Kasumi-1 (cell line): ENCODE measurements at places on chromosomes 16 and 17.

DNA sequence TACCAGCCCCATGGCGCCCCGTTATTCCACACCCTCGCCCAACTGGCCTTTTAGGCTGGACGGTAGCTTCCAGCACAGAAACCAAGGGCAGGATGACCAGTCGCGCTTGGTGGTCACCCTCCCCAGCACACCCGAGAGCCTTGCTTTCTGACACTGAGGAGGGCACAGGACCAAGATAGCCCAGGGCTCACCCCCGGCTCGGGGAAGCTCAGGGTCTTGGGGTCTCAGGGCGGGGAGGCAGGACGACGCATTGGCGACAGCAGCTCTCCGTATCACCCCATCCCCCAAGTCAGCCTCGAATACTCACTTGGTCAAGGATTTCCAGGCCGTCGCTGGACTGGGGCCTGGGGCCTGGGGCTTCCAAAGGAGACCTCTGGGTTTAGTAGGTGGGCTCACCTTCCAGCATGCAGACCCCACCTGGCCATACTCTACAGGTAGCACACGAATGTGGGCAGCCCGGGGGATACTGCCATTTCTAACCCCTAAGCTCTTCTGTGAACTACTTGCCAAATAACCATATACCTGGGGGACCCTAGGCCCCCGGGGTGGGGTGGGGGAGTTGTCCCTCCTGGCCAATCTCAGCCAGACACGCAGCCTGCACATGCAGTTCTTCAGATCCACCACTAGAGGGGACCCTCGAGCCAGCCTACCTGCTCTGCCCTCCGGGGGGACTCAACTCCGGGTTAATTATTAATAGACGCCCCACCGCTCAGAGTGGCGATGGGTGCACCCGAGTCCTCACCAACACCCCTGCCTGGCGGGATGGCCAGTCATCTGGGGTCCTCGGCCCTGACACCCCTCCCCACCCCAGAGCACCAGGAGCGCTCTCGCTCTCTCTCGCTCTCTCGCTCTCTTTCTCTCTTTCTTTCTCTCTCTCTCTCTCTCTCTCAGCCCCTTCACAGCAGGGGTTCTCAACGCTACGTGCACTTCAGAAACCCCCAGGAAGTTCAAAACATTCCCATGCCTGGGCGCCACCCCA is 30.0 kb downstream of the TBC1D16 start:
- peak; percentile 57 for DNase-seq

DNA sequence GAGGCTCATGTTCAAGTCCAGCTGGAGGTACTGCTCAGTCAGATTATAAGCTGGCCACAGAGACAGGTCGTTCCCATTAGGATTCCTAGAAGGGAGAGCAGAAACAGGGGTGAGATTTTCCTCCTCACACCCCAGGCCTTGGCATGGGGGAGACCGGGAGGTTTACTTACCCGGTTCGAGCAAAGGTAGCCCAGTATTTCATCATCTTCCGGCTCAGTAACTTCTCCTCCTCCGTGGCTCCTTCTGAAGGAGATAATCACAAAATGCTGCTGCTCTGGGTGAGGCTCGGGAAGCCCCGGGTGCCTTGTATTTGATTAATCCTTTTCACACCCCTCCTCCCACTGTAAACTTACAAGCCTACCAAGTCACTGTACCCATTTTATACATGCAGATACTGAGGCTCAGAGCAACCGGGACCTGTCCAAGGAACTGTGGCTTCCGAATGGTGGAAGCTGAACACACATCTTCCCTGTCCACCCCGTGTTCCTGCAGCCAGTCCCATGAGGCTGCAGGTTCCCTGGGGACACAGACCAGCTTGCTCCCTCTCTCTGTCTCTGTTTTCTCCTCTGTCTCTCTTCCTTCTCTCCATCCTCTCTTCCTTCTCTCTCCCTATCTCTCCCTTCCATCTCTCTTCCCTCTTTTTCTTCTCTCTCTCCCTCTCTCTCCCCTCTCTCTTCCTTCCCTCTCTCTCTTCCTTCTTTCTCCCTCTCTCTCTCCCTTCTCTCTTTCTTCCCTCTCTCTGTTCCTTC is 13.9 kb upstream of the CES1 start:
- DNase-seq, result no peak

- no peak for DNase-seq
Measured at GRCh38 chr17:33837281-33837680, 417.8 kb upstream of the CCL2 start.

- peak; percentile 12 for DNase-seq
Measured at GRCh38 chr17:1714427-1714979, 4.3 kb upstream of the TLCD2 start.

DNA sequence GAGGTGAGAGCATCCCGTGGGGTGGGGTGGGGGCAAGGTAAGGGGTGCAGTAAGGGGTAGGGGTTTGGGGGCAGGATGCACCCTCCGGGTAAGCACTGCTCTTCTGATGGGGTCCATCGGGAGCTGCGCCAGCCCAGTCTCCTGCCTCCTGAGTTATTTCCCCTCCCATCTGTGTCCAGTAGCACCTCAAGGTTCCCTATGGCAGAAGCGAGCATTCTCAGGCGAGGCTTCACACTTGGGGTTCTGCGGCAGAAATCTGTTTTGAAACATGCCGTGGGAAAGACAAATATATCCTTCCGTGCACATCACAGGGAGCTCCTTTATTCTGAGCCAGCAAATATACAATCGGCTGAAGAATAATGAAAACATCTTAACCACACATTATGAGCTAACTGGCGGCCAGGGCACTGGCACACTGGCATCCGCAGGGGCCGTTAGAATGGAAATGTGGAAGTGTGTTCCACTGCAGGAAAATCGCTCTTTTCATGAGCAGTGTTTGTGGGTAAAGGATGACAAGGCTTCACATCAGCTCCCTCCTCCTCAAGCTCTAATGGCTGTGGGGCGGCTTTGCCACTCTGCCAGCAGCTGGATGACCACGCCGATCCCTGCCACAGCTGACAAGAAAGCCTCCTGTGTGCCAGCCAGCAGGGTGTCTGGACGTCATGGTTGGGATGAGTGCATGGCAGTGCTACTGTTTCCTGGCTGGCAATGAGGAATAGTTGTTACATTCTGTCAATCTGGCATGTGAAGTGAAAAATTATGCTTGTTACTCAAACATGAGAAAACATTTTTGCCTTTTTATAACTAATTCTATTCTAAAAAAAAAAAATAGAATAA is 20.0 kb downstream of the MTHFSD start:
- DNase-seq, result no peak

GRCh38 chr17:20230924-20231323 is 221.8 kb downstream of the SPECC1 start:
- no peak for DNase-seq

- DNase-seq, result no peak
Measured at GRCh38 chr17:43573579-43574321, 27.6 kb upstream of the ETV4 start.

- DNase-seq, result no peak
Measured at GRCh38 chr16:11674001-11674817, 6.0 kb downstream of the SNN start.

GRCh38 chr16:58020628-58021521 is 4.7 kb upstream of the MMP15 start:
- DNase-seq, result peak; percentile 44

GRCh38 chr16:67943619-67944504 is at the start of gene LCAT:
LCAT (minus strand) TSS chr16:67944120; CDS start chr16:67944101, 19 bp downstream.
- no peak for DNase-seq

GRCh38 chr17:15171167-15172047 is 93.7 kb downstream of the PMP22 start:
- peak; percentile 7 for DNase-seq

- DNase-seq, result no peak
Measured at GRCh38 chr16:82715833-82716232, 89.1 kb downstream of the CDH13 start.

- no peak for DNase-seq
Measured at GRCh38 chr17:1149869-1150268, 29.9 kb downstream of the ABR start.

- no peak for DNase-seq
Measured at GRCh38 chr17:48633266-48633677, 7.1 kb upstream of the HOXB9 start.

- no peak for DNase-seq
Measured at GRCh38 chr16:4615384-4616046, 827 bp upstream of the UBALD1 start.

DNA sequence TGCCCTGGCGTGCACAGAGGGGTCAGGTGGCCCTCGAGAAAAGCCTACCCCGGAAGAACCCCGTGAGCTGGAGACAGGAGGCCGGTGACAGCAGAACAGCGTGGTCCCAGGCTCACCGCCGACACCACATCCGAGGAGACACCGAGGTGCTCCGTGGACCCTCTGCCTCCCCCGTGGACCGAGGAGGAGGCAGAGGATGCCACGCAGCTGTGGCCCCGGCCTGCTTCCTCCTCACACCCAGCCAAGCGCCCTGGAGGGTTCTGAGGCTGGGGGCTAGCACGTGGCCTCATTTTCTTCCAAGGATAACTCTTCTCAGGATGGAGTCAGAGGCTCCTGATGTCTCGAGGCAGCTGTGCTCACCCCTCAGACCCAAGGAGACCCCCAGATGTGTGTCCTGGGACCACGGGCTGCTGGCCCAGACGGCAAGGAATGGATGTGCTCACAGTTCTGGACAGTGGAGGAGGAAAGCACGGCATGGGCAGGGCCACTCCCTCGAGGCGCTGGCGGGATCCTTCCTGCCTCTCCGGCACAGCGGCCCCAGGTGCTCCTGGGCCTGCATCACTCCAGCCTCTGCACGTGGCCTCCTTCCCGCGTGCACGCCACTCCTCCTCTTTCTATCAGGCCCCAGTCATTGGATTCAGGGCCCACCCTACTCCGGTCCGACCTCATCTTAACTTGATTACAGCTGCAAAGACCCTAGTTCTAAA is 4.4 kb upstream of the PVALEF start:
- no peak for DNase-seq

GRCh38 chr16:1097800-1098199 is 1.8 kb upstream of the C1QTNF8 start:
- DNase-seq, result no peak

DNA sequence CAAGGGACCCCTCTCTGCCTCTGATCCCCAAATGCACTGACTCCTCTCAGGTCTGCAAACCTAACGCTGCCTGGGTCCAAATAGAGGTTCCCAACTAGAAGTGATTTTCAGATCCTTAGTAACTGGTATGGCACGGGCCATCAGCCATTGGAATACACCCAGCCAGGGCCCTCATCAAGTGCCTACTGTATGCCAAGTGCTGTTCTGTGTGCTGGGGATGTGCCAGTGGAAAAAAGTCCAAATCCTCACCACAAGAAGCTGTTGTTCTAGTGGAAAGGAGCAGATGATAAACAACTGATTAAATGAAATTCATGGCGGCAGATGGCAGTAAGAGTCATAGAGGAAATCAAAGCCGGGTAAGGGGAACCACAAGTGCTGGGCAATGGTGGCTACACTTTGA is 57.2 kb upstream of the MED9 start:
- no peak for DNase-seq

GRCh38 chr17:76686538-76687297 is 24.0 kb downstream of the MXRA7 start:
- DNase-seq, result no peak

GRCh38 chr17:2964370-2964769 is 99.0 kb downstream of the OR1D5 start:
- no peak for DNase-seq

DNA sequence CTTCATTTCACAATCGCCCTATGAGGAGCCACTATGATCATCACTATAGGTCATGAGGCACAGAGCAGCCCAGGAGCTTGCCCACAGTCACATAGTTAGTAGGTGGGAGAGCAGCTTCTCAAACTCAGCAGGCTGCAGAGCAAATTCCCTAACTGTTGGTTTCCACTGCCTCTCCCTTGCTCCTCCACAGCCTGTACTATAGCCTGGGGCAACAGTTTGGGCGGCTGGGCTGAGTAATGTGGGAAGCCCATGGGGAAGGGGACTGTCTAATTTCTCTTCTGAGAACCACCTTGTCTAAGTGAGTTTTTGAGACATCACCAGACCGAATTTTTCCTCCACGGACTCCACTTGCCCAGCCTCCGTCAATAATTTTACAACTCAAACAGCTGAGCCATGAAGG is 73.4 kb upstream of the GPR139 start:
- DNase-seq, result no peak

DNA sequence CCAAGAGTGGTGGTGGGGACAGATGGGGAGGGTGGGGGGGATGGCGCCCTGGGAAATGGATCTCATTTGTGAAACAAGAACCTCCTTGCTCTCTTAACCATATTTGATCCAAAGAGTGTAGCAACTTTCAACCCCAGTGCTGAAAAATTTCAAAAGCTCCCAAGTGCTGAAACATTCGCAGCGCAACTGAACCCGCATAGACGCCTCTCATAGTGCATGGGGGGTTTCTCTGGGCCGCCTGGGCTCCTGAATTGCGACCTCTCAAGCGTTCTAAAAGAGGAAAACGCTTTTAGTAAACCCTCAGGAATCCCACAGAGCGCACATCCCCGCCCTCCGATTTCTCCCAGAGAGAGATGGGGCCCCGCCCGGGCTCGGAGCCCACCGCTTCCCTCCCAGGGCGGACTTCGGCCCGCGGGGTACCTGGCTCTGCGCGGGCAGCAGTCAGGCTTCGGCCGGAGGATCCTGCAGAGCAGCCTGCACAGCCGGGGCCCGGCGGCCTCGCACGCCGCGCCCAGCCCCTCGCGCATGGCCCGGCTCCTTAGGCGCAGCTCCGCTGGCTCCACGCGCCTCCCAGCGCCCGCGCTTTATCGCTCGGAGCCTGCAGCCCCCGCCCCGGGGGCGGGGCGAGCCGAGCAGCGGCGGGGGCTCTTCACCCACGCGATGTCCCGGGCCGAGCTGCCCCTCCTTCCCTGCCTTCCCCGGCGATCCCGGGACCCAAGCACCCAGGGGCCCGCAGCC is 7.0 kb downstream of the NOS2 start:
- no peak for DNase-seq

- peak; percentile 54 for DNase-seq
Measured at GRCh38 chr17:54968988-54969332, 395 bp downstream of the STXBP4 start.

DNA sequence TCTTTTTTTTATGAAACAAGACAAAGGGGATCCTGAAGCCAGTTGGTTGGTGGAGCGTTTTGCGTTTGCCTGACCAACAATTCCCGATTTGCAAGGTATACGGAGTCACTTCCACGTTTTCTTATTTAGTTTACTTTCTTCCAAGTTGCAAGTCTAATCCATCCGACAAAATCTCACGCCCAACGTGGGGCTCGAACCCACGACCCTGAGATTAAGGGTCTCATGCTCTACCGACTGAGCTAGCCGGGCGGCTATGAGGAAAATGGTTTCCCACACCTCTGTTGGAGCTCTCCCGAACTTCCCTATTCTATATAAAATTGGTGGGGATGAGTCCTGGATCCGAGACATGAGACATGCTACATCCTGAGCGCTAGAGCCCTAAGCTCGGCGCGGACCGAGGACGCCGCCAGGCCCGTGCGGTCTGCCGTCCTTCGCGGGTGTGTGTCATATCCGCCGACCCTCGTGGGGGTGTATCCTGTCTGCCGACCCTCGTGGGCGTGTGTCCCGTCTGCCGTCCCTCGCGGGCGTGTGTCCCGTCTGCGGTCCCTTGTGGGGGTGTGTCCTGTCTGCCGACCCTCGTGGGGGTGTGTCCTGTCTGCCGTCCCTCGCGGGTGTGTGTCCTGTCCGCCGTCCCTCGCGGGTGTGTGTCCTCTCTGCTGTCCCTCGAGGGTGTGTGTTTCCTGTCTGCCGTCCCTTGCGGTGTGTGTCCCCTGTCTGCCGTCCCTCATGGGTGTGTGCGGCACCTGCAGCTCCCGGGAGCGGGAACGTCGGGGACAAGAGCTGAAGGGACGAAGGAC is 22.6 kb downstream of the ZNF213 start:
- DNase-seq, result peak; percentile 49
